ENCODE measurements at places on chromosomes 2 and 18.

DNA sequence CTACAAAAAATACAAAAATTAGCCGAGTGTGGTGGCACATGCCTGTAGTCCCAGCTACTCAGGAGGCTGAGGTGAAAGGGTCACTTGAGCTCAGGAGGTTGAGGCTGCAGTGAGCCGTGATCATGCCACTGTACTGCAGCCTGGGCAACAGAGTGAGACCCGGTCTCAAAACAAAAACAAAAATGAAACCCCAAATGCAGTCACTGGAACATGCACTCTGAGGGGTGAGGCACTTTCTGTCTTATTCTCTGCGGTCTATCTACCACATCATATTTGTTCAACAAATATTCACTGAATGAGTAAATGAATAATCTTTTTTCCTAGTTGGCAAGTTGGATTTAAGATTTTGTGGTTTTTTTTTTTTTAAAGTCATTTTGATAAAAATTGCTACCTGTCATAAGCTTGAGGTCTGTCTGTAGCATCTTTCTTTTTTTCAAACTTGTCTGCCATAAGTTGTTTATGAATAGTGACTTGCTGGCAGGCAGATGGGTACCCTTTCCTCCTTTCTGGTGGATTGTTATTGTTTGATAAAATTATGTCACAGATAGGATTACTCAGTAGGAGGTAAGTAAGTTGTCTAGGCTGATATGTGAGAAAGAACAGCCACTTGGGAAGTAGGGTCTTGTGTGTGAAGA, 11.8 kb downstream of the CHRNA1 start:
- DNase-seq, result no peak

- no peak for DNase-seq
These were observed 108.4 kb downstream of the CAMKMT start for GRCh38 chr2:44470151-44470550.

GRCh38 chr2:235827585-235827992, 333.7 kb downstream of the AGAP1 start:
- no peak for DNase-seq

- no peak for DNase-seq
These were observed 69.5 kb upstream of the ZSWIM2 start for GRCh38 chr2:186918495-186918894.

DNA sequence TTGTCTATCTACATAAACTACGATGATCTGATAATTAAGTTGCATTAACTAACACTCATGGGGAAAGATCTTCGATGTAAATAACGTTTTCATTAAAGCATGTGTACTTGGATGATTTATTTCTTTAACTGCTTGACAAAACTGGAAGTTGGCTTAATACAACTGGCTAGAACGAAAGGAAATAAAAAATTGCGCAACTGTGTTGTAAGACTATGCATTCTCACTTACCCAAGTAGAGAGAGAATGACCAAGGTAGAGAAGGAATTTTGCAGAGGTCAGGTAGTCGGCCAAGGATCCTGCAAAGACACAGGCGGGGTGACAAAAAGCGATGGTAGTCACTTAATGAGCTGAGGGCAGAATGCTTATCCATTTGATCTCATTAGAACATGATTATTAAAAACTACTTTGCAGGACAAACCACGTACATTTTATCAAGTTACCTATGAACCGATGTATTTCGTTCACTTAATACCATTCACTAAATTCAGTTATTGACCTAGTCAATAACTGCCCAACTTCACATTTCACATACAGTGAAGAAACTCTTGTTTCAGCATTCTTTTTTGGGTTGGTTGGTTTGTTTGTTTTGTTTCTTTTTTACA, 900 bp downstream of the SLC40A1 start:
- no peak for DNase-seq

DNA sequence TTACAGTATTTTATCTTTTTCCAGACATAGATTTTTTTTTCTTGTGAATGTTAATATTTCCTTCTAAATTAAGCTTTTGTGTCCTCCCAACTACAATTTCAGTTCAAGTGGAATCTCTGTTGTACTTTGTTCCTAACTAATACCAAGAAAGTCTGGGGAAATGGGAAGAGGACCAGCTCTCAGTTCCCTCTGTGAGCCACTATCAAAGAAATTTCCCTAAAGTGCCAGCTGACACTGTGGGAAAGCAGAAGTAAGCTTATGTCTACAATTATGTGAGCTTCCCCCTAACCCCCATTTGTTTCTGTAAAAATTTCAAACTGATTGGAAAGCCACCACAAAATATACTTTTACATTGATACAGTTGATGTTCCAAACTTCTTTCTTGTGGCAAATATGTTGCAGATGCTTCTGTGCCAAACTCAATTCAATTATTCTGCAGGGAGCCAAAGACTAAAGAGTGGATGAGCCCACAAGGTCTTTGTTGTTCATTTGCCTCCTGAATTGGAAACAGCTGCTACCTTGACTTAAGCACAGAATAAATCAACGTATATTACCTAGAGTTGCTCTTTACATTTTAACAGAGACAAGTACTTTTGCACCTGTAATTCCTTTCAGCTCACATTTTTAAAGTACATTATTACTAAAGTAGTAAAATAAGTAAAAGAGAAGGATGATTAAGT, 306.6 kb downstream of the PTH2R start:
- DNase-seq, result peak; percentile 6

- peak; percentile 29 for DNase-seq
These were observed 122.3 kb upstream of the DOCK10 start for GRCh38 chr2:225164401-225165050.

GRCh38 chr2:46144133-46144800, 152.9 kb upstream of the EPAS1 start:
- no peak for DNase-seq

- DNase-seq, result peak; percentile 51
These were observed 98.7 kb downstream of the ACVR1 start for GRCh38 chr2:157777427-157777826.

GRCh38 chr2:138107288-138107687, 143.0 kb downstream of the HNMT start:
- DNase-seq, result peak; percentile 31

DNA sequence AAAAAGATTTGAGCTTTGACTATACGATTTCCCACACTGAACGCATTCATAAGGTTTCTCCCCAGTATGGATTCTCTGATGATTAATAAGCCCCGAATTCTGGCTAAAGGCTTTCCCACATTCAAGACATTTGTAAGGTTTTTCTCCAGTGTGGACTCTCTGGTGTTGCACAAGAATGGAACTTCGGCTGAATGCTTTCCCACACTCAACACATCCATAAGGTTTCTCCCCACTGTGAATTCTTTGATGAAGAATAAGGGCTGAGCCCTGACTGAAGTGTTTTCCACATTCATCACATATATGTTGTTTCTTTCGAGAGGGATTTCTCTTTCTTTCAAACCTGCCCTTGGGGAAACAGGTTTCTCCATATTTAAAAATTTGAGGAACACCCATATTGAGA, 6.9 kb downstream of the ZNF24 start:
- DNase-seq, result no peak

DNA sequence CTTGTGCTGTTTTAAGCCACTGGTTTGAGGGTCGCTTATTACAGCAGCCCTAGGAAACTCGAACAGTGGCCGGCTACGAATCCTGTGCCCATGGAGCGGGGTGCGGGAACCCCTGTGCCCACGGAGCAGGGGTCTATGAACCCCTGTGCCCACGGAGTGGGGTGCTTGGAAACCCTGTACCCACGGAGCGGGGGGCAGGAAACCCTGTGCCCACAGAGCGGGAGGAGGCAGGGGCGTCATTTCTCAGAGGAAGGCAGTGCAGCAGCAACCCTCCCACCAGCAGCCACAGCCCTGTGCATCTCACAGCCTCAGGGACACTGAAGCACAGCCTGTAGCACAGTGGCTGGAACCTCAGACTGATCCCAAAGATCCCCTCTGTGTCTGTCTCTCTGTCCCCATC, 34.2 kb upstream of the GPC1 start:
- no peak for DNase-seq

GRCh38 chr18:76801567-76802505, 20.5 kb upstream of the ZNF236 start:
- DNase-seq, result peak; percentile 40

DNA sequence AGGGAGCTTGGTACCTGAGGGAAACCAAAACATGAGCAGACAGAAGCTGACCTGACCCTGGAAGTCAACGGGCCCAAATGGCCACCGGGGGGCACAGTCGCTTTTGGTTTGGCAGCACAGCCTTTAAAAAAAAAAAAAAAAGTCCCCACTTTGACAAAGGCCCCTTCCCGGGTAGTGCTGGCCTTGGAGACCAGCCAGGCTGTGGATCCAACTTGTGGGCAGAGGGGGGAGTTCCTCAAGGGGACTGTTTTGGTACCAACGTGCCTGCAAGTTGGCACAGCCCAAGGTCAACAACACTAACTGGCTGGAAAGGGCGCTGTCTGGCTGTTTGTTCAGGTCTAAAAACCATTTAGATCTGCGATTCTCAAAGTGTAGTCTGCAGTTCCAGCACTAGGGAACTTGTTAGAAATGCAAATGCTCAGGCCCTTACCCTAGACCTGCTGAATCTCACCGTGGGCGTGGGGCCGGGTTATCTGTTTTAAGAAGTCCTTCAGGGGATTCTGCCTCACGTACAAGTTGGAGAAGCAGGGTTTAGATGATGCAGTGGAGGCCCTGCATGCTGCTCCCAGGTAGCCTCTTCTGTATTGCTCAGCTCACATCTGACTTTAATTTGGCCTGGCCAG, 83.0 kb downstream of the LPIN1 start:
- DNase-seq, result peak; percentile 74

- DNase-seq, result no peak
These were observed 67.8 kb downstream of the SRBD1 start for GRCh38 chr2:45543257-45543656.

DNA sequence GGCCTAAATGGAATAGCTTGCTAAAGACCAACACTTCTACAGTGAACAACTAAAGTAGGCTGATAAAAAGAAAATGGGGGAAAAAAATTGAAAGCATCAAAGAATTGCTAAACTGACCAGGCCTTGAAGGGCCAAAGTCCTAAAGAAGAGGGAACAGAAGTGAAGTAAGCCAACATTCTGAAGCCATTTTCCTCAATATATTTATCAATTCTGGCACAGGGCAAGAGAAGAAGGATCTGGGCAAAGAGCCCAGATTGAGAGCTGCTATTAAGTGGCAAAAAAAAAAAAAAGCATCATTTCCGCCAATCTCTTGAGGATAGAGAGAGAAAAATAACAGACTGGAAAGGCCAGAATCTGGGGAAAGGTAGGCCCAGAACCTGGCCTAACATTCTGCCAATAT, 25.7 kb downstream of the FANCL start:
- no peak for DNase-seq
